ENCODE measurements at places on chromosomes 12 and 14.

DNA sequence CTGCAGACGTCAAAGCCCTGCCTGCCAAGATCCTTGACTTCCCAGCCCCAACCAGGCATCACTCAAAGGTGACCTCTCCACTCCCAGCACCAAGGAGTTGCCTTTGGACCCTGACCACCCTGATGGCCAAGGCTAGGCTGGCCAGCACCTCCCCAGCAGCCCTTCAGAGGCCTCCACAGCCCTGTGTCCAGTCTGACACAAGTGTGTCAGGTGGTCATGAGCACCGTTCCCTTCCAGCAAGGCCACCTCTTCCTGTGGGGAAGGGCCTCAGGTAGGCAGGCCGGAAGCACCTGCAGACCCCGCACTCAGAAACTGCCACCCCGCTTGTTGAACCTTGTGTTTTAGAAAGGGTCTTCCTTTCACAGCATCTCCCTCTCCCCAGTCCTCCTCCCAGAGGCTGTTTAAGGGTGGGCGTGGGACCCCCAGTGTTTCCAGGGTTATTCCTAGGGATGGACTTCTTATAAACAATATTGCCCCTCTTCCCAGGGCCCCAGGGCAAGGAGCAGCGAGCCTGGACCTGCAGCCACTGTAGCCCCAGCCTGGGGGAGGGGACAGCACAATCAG is 13.2 kb upstream of the INF2 start:
- DNase-seq = no peak

GRCh38 chr12:117430246-117430645 is 68.8 kb upstream of the NOS1 start:
- no peak for DNase-seq

- DNase-seq = no peak
Measured at GRCh38 chr12:68939505-68939904, 6.5 kb upstream of the CPM start.

GRCh38 chr14:58717813-58718212 is 80.1 kb downstream of the DACT1 start:
- DNase-seq = no peak

DNA sequence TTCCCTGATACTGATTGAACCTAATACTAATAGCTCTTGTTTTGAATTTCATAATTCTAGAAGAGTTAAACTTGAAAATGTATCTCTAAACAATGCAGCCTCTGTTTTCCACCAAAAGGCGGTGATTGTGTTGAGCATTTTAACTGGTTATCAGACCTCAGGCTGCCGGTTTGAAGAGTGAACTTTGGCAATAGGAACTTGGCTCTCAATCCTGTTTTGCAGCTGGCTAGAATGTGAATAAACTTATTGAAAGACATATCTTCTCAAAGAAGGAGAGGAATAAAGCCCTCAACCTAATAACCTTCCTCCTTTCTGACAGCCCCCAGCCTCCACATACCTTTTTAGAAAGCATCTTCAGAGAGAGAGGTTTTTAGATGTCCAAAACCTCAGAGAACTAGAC is 105.4 kb downstream of the SRGAP1 start:
- no peak for DNase-seq

- no peak for DNase-seq
Measured at GRCh38 chr14:101056446-101056845, 152.9 kb upstream of the RTL1 start.

DNA sequence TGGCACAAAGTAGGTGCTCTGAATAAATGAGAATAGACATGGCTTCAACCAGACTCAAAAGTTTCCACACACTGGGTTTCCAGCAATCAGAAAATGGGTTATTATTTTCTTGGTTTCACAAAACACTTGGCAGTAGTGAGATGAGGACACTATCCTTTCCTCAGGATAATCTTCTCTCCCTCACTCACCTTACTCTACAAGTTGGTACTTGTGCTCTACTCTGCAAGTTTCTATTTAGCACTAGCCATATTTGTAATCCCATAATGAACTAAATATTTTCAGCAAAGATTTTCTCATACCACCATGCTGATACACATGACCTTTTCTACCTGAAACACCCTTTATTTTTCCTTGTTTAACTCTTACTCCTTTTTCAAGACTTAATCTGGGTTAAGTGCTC is 137.7 kb downstream of the FOXA1 start:
- DNase-seq = no peak

DNA sequence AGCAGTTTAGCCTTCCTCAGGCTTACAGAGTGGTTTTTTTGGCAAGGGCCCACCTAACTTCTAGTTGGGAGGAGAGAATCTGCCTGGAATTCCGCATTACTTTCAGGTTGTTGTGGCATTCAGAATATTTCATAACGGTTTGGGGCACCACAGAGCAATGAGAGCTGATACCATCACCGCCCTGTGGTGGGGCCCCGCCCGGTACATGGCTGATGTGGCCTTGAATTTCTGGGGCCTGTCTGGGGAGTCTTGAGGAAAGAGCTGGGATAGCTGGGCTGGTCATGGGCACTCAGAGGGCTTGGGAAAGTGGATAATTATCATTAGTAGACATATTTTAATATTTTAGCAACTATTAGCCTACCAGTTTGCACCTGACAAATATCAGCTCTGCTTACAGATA is 4.2 kb downstream of the TESPA1 start:
- DNase-seq = no peak

- DNase-seq = no peak
Measured at GRCh38 chr14:90060312-90060964, 1.4 kb upstream of the KCNK13 start.

DNA sequence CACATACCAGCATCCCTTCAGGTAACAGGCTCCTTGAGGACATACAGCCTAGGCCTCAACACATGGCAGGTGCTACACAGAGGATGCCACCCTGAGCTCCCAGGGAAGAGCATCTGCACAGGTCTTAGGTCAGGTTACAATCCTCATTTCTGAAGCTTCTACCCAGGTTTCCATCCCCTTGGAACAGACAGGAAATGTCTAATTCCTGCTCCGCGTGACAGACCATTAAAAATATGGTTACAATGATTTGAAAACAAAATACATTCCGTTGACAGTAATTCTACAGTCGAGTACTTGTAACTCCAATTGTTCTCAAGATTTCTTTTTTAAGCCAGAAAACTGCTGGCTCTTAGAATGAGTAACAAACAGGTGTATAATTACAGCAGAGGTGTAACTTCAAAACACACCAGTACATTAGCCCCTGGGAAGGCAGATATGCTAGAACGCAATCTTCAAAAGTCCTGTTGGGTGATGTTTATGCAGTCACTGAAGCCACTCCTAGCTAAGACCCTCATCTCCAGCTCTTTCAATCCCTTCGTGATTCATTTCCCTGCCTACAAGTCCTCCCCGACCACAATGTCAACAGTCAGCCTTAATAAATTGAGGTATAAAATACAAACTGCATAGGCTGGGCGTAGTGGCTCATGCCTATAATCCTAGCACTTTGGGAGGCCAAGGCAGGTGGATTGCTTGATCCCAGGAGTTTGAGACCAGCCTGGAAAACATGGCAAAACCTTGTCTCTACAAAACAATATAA is 11.6 kb downstream of the SETD3 start:
- DNase-seq = no peak

- no peak for DNase-seq
Measured at GRCh38 chr14:97077687-97078086, 280.5 kb downstream of the VRK1 start.

GRCh38 chr14:55116246-55117030 is 12.6 kb upstream of the LGALS3 start:
- no peak for DNase-seq

DNA sequence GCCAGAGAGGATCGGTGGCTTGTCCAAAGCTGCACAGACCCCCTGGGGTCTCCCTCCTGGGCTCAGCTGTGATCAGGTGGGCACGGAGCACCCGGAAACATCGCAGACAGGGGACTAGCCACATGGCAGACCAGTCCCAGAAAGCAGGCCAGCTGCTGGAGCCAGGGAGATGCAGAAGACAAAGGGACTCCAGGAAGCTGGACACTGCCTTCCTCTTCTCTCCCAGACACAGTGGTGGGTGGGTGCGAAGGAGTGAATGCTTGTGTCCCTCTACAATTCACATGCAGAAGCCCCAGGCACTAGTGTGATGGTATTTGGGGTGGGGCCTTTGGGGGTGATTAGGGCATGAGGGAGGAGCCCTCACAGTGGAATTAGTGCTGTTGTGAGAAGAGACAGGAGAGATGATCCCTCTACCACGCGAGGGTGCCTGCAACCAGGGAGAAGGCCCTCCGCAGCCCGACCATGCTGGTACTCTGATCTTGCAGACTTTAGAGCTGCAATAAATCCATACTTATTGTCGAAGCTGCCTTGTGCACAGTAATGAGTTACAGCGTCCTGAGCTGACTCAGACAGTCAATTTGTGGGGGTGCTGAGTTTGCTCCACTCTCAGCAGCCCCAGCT is 95.2 kb downstream of the CALM1 start:
- DNase-seq = no peak

DNA sequence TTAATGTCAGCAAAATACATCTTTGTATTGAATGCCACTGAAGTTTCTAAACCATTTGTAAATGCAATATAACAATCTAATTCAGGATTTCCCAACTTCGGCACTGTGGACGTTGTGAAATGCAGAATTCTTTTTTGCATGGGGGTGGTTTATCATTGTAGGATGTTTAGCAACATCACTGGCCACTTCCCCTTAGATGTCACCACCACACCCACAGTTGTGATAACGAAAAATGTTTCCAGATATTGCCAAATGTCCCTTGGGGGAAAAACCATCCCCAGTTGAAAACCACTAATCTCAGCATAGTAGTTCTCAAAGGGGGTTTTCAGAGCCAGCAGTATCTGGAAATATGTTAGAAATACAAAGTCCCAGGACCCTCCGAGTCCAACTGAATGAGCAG is 203.3 kb downstream of the NAV3 start:
- no peak for DNase-seq

- DNase-seq = peak; percentile 5
Measured at GRCh38 chr12:104604070-104604994, 147.6 kb downstream of the CHST11 start.

DNA sequence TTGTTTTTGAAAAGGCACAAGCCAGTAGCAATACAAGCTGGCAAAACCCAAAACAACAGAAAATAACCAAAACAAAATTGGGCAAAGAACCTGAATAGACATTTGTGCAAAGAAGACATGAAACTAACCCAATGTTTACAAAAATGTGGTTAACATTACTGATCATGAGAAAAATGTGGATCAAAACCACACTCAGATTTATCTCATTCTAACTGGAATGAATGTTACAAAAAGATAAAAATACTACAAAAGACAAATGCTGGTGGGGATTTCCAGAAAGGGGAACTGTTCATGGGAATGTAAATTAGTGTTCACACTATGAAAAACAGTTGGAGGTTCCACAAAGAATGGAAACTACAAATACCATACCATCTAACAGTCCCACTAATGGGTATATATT is 26.6 kb downstream of the ASCL4 start:
- DNase-seq = no peak

- DNase-seq = no peak
Measured at GRCh38 chr12:77796775-77797174, 33.9 kb upstream of the NAV3 start.

DNA sequence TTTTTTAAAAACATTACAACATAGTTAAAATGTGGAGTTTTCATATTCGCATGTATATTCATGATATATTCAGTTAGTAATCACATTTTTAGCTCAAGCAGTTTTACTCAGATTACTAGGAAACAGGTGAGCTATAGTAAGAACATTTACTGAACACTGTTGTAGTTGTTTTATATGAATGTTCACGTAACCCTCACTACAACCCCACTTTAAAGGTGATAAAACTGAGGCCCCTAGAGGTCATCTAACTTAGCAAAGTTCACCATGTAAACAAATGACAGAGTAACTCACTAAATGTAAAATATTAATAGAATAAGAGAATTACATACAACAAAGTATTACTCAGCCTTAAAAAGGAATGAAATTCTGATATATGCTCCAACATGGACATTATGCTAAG is 26.0 kb downstream of the RPAP3 start:
- no peak for DNase-seq

- no peak for DNase-seq
Measured at GRCh38 chr14:23725980-23726710, 90.0 kb downstream of the DHRS2 start.

GRCh38 chr14:100547633-100548294 is 39.5 kb downstream of the BEGAIN start:
- peak; percentile 19 for DNase-seq

- no peak for DNase-seq
Measured at GRCh38 chr14:35047976-35048513, 2.0 kb downstream of the FAM177A1 start.

GRCh38 chr12:44459569-44459968 is 416.5 kb downstream of the NELL2 start:
- no peak for DNase-seq

DNA sequence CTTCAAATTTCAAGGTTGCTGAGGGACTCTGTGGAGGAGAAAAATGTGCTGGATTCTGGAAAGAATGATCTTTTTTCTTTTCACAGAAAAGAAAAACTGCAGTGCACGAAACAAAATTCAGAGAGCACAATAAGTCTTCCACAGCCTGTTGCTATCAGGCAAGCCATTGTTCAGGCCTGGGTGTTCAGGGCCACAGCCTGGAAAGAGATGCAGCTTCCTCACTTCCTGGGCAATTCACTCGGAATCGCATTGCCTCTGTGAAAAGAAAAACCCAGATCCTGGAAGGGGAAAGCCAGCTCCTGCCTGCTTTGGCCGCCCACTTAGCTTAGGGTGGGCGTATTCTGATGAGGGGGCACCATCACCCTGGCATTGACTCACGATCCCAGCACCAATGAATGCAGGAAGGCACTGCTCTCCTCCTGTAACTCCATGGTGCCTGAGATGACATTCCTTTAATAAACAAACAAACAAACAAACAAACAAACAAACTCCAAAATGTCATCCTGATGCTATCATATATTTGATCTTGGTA is 863.9 kb downstream of the BCL11B start:
- no peak for DNase-seq

GRCh38 chr12:129830796-129831195 is 73.0 kb downstream of the TMEM132D start:
- DNase-seq = no peak

- DNase-seq = no peak
Measured at GRCh38 chr14:37546621-37547447, 48.2 kb downstream of the FOXA1 start.

GRCh38 chr14:92409043-92409442 is 86.1 kb downstream of the SLC24A4 start:
- DNase-seq = no peak

GRCh38 chr14:101476258-101476915 is 84.9 kb upstream of the DIO3 start:
- no peak for DNase-seq

- no peak for DNase-seq
Measured at GRCh38 chr14:52044791-52045522, 23.9 kb downstream of the NID2 start.

GRCh38 chr12:262817-263216 is at the start of gene SLC6A13:
Gene SLC6A13 (minus strand): TSS chr12:262836. CDS start chr12:260052, 2,784 bp downstream.
- no peak for DNase-seq

DNA sequence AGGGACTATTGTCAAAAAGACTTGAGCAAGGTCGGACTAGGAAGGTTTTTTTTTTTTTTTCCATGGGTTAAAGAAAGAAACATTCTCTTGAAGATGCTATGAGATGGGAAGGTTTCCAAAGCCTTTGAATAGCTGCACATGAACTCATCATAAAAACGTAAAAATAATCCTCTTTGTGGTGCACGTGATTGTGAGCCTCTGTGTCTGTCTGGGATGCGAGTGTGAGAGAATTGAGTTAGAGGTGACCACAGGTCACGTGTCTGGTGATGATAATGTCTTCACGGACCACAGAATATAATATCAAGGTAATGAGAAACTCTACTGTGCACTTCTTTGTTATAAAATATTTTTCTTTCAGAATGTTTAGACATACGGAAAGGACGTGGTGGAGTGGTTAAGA is 24.3 kb upstream of the ADGRD1 start:
- no peak for DNase-seq

GRCh38 chr14:72745991-72746980 is 147.6 kb downstream of the DPF3 start:
- DNase-seq = no peak

GRCh38 chr14:85087201-85087600 is 442.7 kb upstream of the FLRT2 start:
- no peak for DNase-seq

Measured in activated CD8-positive, alpha-beta memory T cell treated with anti-CD3 and anti-CD28 coated beads for 1 hour (primary cell).